ENCODE measurements at places on chromosomes 13 and 19.

- DNase-seq: no peak
Measured at GRCh38 chr13:74687442-74688182, 553.4 kb upstream of the KLF12 start.

DNA sequence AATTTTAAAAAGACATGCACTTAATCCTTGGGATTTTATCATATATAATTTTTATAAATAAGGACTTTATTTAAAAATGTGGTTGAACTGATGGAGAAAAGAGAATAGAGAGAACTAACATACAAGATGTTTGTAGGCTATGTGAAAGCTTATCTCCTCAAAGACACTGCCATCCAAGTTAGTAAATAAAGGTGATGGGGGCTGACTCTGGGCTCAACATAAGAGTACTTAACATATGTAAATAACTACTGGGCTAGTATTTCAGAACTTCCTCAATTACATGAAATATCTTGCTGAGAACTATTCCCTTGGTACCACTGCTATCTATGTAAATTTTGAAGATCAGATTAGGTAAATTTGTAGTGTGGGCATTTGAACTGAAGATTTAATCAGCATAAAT, 1017.3 kb upstream of the PCDH20 start:
- DNase-seq: no peak

GRCh38 chr13:44184740-44185139, 188.9 kb upstream of the SERP2 start:
- DNase-seq: no peak

- DNase-seq: no peak
Measured at GRCh38 chr19:39342647-39343305, 555 bp downstream of the SAMD4B start.

GRCh38 chr19:32464279-32464678, 58.7 kb downstream of the DPY19L3 start:
- DNase-seq: no peak

- no peak for DNase-seq
Measured at GRCh38 chr13:70792121-70792520, 683.9 kb upstream of the KLHL1 start.

- DNase-seq: no peak
Measured at GRCh38 chr13:29994911-29995595, 144.6 kb upstream of the UBL3 start.

GRCh38 chr19:16559780-16560276, 12.4 kb downstream of the SLC35E1 start:
- DNase-seq: no peak

- DNase-seq: no peak
Measured at GRCh38 chr13:84430015-84430414, 547.7 kb upstream of the SLITRK1 start.

Measured in left kidney (tissue), 8 donors.